ENCODE measurements at places on chromosomes 5 and 9.
A peak's percentile ranks its signal among the peaks of the same experiment; 100 is the strongest.

- DNase-seq = no peak
Measured at GRCh38 chr9:128085943-128086342, 17.9 kb downstream of the SLC25A25 start.

DNA sequence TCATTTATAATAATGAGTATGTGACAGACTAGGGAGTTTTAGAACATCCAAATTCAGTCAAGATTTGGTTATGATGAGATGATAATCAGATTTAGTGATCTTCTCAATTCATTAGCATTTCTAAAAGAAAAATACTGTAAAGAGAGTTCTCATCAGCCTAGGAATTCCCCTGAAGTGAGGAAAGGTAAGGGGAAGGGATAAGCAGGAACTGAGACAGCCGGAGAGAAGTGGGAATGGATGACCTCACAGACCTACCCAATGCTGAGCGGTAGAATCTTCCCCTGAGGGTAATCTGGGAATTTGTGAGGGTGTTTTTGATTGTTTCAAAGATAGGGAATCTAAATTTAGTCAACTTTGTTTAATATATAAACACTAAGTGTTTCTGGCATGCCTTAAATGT, 16.7 kb upstream of the GPBP1 start:
- no peak for DNase-seq

DNA sequence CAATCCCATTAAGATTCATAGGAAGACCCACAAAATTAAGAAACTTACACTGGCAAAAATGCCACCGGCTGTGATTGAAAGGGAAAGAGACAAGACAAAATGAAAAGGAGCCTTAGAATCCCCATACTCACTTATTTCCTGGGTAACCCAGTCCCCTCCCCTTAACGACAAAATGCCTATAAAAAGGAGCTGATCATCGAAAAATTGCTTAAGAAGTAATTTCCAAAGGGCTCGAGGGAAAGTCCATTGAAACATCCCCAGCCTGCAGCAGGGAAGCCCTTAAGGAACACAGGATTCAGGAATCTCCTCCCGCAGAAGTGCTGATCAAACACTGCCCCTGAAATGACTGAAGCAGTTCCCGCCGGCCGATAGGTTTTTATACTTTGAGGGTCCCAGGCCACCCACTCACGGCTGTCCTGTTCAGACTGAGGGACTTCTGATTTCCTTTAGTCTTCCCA, 677 bp upstream of the ZNF79 start:
- no peak for DNase-seq

DNA sequence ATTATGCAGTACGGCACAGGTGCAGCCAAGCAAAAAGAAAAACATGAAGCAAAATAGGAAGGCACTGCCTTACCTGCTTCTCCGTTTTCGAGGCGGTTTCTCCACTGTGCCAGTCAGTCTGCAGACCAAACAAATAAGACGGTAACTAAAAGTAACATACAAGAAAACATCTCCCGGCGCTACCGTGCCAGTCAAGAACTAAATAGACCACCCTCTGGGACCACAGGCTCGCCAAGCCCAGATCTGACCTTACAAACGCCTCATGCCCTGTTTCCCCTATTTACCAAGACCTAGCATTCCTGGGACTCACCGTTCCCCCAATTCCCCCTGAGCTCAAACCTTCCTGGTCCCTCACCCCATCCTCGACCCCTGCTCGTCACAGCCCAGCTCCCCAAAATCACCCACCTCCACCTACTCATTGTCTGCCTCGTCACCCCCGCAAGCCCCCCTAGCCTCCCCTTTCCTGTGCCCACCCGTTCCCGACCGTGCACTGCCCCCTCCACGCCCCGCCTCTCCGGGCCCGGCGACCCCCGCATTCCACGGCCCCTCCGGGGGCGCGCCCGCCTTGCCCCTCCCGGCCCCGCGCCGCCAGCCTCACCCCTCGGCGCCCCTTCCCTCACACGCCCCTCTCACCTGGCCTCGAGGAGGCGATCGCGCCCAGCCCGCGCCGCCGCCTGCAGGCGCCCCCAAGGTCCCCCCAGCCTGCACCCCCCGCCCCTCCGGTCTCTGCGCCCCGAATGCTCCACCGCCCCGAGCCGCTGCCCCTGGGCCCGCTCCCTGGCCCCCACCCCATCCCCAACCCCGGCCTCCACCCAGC, 560 bp downstream of the SCAI start:
- peak; percentile 17 for DNase-seq

DNA sequence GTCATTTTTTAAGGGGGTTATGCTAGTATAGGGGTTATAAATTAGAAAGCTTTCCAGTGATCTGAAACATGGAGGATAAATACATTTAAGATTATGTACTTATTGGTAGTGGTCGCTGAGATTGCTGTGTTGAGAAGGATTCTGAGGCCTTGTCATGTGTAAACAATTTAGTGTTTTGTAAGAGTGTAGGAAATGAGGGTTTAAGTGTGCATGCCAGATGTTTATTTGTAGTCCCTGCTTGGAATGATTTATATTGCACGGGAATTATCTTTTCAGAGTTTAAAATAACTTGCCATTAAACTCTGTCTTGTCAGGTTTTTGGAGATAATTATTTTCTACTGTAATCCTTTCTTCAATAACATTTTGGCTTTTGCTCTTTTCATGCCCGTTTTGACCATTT, 19.4 kb downstream of the ZNF618 start:
- no peak for DNase-seq

DNA sequence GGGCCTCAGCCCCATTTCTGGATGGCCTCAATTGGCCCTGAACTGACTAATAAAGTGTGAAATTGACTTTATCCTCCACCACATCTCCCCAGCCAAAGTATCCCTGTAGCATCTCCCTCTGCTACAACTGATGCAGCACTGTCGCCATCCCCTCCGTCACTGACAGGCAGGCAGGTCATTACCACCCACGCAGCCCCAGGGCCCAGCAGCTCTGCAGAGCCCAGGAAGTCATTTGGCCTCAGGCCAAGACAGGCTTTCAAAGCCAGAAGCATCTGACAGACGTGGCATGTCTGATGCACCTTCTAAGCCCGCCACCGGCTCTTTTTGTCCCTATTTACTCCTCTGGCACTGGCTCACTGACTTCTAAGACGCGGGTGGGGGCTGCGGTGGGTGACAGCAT, 65.3 kb downstream of the ARHGEF37 start:
- no peak for DNase-seq

GRCh38 chr5:57320582-57320981, 146.7 kb downstream of the GPBP1 start:
- no peak for DNase-seq

DNA sequence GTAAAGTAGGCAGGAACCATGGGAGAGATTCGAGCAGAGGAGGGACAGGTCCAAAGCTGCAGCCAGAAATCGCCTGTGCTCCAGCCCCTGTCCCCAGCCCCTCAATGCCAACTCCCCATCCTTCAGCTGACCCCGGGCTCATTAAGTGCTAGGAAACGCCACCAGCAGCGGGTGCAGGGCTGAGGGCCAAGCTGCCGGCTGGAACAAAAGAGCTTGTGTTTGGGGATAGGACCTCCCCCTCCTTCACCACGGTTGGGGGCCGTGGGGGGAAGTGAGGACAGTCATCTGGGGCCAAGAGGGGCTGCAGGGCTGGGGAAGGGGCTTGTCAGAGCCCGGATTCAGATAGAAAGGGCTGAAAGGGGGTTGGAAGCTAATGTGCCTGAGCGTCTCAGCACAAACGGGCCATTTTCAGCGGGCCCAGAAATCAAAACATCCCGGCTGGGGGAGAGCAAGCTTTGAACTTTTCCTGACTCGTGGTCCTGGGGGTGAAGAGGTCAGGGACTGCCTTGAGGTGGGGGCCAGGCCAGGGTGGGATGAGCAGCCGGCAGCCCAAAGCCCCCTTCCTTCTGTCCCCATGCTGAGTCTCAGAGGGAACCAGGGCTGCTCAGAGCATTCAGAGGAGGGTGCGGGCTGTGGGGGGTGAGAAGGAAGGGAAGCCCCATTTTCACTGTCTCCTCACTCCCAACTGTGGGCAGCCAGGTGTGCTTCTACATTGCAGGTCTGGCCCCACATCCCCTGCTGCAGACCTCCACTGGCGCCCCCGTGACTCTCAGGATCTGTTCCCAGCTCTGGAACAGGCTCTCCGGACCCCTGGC, 69.4 kb upstream of the DAB2IP start:
- DNase-seq = no peak

DNA sequence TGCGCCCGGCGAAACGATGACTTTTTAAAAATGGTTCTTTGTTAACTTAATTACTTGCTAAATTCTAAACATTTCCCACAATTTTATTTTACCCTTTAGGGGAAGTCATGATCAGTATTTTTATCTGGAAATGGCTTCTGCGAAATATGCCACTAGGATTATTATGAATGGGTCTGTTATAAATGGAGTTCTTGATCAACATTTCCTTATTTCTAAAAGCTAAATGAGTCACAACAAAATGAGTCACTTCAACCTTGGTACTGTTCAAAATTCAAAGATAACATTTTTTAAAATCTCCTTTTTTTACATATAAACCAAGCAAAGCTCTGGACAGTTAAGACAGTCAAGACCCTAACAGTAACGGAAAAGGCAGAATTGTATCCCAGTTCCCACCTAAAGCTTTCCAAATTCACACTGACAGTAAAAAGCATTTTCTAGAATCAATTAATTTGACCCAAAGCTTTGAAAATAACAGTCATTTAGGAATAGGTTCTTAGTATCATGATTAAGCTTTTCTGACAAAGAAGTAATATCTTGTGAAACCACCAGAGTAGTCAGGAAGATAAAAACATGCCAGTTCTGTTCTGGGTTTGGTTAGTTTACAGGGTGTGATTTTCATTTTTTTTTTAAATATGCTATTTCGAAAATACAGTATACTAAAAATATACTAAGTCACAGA, 81.7 kb downstream of the LHFPL2 start:
- no peak for DNase-seq

GRCh38 chr5:142170254-142170953, 61.8 kb downstream of the NDFIP1 start:
- no peak for DNase-seq

DNA sequence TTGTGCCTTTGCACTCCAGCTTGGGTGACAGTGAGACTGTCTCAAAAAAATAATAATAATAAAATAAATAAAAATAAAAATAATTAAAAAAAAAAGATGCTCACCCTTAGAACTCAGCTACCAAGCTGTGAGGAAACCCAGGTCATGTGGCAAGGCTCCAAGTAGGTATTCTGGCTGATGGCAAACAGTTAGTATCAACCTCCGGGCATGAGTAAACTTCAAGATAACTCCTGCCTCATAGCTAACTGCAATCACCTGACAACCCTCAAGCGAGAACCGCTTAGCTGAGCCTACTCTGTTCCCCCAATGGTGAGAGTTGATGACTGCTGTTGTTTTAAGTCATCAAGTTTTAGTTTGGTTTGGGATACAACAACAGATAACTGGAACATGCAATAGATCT, 6.1 kb upstream of the SLC44A1 start:
- DNase-seq = no peak
